ENCODE measurements at places on chromosomes 16 and 17.

GRCh38 chr17:45229681-45230409, 8.2 kb downstream of the FMNL1 start:
- peak; percentile 82 for DNase-seq

DNA sequence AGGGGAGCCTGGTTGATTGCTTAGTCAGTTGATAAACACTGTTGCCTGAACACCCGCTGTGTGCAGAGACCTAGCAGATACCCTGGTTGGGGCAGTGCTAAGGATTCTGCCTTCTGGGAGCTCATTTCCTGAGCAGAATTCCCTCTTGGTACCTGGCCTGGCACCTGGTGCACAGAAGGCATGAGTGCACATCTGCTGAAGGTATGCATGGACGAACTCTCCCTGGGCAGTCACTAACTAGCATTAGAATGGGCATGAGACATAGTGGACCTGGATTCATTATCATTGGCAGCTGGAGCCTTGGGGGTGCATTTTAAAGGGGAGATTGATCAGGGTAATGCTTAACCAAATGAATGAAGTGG, 13.1 kb downstream of the ADCY7 start:
- no peak for DNase-seq

GRCh38 chr17:59456428-59456827, 109.0 kb upstream of the DHX40 start:
- DNase-seq = peak; percentile 82

GRCh38 chr17:13728781-13729180, 127.1 kb upstream of the HS3ST3A1 start:
- DNase-seq = no peak

DNA sequence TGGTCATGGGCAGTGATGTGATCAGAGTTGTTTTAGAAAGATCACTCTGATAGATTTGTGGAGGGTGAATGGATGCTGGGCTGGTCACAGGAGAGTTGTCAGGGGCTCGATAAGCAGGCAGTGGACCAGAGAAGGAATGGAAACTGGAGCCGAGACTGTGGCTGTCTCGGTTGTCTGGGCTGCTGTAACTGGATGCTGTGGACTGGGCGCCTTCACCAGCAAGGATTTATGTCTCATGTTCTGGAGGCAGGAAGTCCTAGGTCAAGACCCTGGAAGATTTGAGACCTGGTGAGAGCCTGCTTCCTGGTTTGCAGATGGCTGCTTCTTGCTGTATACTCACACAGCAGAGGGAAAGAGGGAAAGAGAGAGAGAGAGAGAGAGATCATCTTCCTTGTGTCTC, 203.6 kb downstream of the HS3ST4 start:
- DNase-seq = no peak

DNA sequence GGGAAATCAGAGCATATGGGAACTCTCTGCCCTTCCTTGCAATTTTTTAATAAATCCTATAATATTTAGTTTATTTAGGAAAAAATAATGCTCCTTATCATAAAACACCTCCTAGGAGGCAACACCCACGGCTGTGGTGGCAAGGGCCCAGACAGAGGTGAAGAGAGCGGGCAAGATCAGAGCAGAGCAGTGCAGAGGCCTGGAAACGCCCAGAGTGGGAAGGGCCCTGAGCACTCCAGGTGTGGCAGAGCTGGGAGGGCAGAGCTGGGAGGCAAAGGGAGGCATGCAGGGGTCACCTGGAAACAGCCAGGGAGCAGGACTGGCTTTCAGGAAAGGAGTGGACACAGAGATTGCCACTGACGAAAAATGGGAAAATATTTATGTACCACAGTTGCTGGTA, 17.3 kb downstream of the FBXO31 start:
- no peak for DNase-seq

DNA sequence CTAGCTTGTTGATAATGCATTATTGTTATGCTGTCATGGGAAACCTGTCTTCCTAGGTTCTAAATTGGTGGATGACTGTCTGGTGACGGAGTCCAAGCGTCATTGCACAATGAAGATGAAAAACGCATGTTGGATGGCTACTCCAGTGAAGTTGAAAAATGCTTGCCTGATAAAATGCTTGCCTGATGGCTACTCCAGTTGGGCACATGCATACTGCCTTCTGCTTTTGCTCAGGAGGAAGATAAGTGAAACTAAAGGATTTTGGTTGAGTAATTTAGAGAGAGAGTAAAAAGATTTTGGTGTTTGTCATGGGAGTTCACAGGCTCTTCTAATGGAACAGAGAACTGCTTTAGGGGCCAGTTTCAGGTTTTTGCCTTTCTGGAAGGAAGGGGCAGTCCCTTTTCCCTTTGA, 118.6 kb downstream of the PRKCA start:
- peak; percentile 84 for DNase-seq

DNA sequence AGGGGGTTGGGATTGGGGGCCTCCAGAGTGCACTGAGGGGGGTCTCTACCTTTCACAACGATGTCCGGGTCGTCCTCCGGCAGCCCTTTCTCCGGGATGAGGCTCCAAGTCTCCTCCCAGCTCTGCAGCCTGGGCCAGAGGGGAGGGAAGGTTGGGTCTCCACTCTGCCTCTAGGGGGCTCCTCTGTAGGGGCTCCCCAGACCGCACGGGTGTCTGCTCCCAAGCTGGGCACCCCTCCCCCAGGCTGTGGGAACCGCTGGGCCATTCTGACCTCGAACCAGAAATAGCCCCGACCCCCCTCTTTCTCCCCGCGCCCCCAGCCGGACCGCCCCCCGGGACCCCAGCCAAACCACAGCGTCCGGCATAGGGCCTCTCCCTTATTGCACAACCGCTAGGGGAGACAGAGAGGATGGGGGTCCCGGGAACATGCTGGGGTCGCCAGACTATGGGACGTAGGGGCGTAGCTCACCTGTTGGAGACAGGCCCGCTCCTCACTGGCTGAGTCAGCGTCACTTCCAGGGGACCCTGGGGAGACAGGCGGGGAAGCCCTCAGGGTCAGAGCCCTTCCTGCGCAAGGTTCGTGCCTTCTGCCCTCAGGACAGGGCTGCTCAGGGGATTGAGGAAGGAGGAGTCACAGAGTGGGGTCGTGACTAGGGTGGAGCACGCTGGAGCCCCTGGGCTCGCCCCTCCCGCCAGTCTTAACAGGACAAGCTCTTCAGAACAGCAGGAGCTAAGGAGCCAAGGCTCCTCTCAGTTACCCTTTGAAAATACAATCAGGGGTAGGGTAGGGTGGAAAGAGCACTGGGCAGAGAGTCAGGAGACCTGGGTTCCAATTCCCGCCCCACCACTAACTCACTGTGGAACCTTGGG, 2.7 kb downstream of the PLEKHH3 start:
- DNase-seq = no peak

- DNase-seq = peak; percentile 54
Observed at GRCh38 chr16:9081158-9081557, 10.3 kb upstream of the HAPSTR1 start.

- no peak for DNase-seq
Observed at GRCh38 chr17:45366691-45367090, 49.9 kb upstream of the MAP3K14 start.

DNA sequence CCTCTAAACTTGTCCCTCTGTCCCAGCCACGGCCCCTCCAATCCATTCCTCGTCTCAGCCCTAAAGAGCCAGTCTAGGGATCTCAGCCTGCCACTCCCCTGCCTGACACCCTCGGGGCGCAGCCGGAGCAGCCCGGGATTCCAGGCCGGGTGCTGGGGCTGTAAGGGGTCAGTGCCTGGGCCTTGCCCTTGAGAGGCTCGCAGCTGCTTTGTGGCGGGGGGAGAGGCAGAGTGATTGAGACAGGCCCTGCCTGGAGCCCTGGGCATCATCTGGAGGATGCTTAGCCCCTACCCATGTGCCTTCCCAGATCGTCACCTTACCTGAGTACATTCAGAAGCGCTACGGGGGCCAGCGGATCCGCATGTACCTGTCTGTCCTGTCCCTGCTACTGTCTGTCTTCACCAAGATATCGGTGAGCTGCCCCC, 8.3 kb downstream of the SLC5A10 start:
- DNase-seq = no peak

- DNase-seq = no peak
Observed at GRCh38 chr16:67459066-67459860, 21.7 kb downstream of the ATP6V0D1 start.

GRCh38 chr16:72942021-72942420, 105.9 kb downstream of the ZFHX3 start:
- no peak for DNase-seq

GRCh38 chr17:38329808-38330730, 13.7 kb downstream of the GPR179 start:
- DNase-seq = no peak

DNA sequence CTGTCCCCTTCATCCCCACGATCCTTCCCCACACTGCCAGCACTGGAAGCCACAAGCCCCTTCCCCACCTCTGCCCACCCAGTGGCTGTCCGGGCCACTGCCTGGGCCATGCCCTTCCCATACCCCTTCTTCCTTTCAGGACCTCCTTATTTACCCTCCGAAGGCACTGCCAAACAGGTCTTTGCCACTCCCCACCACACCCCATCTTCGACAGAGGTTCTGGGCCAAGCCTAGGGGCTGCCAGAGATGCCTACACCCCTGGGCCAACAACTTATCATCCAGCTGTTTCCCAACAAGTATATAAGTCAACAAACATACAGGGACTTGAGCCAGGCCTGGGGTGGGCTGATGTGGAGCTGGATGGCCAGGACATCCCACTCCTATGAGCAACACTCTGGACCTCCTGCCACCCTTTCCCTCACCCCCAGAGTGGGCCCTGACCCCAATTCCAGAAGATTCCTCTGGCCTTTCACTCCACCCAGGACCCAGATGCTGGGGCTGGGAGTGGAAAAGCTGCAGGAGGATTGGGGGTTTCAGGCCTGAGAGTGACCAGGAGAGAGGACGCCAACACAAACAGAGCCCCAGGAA, 1.5 kb upstream of the PPP1R1B start:
- no peak for DNase-seq

DNA sequence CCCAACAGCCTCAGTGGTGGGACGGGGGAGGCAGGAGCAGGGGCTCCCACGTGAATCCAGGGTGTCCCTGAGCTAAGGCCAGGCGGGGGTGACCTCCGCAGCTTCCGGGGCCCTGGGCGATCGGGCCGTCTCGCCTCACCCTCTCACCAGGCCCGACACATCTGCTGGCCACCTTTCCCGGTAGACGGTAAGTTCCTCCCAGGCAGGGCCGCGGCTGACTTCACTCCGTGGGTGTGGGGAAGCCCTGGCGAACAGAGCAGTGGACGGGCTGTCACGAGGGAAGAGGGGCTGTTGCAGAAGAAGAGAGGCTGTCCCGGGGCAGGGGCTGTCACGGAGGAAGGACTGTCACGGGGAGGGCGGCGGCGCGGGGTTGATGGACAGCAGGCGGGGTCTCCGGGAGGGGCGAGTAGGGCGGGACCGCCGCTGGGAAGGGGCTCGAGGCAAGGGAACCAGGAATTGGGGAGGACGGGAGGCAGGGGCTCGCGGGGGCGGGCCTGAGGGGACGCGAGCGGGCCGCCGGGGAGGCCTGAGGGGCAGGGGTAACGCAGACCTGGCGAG, 498 bp downstream of the PKMYT1 start:
- peak; percentile 63 for DNase-seq

DNA sequence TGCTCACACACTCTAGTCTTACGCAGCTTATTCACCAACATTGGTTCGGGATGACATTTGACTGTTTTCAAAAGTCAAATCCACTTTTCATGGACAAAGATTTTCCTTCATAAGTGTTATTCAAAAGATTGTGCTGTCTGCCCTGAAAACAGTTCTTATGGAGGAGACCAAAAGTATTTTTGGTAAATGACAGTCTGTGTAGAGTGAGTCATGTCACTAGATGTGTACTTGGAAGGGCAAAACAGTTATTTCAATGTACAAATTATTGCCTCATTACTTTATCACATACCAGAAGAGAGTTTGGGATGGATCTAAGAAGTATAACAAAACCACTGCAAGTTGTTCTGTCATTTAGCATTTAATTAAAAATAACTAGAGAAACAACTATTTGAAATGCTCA, 265.6 kb downstream of the CDH13 start:
- no peak for DNase-seq

GRCh38 chr17:55746466-55746865, 4.4 kb upstream of the PCTP start:
- no peak for DNase-seq

DNA sequence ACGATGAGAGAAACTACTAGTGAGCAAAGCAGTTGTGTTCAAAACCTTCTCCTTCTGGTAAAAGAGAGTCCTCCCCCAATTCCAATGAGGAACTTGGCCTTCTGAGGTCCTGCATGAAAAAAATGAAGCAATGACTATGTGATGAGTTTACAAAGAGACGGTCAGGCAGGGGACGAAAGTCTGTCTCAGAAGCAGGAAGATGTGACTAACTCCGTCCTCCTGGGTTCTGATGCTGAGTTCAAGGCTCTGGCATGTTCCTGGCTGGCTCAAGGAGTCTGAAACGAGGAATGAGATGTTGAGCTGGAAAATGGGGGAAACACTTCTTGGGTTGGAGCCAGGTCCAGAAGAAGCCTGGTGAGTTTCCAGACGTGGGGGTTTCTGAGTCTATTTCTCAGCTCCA, 129.6 kb downstream of the CPPED1 start:
- peak; percentile 66 for DNase-seq

DNA sequence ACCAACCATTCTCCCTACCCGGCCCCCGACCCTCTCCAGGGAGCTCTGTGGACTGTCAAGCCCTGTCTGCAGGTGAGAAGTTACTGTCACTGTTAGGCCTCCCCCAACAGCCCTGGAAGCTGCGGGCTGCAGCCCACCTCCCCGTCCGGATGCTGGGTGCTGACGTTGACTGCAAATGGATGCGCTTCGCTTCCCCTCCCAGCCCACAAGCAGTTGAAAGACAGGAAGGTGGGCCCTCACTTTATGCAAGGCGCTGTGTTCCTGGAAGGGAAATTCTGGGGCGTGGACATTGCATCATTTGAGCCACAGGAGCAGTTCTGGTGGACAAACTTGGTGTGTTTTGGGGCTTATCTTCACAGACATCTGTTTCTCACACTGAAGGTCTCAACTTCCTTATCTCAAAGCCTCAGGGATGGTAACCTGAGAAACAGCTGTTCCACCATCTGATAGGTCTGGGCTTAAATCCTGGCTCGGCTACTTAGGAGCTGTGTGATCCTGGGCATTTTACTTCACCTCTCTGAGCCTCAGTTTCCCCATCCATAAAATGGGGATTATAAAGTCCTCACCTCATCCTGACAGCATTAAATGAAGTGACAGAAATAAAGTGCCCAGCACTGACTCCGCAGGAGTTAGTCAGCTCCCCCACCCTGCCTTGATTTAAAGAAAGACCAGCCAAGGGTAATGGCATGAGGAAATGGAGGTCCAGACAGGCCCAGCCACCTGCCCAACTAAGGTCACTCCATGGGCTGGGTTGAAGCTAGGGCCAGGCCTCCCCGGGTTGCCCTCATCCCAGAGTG, 4.6 kb upstream of the DRC7 start:
- DNase-seq = peak; percentile 41
